PC-3 (cell line): ENCODE measurements at places on chromosomes 4 and X. TPM values are rescaled to one million over a fixed set of nuclear protein-coding genes. Genes with fewer than 3 reads are reported as not detected.

ADD1 gene
- 118 and 124 TPM in 2 replicates for total RNA-seq

NHS gene
- 4.9 and 5.6 TPM in 2 replicates for total RNA-seq

- no peaks in the 10 kb centered on the region for H3K4me1 ChIP-seq
- H3K27me3 ChIP-seq = no peaks in the 10 kb centered on the region
- no peak overlapping the region for H3K4me3 ChIP-seq
- no peak for DNase-seq
- H3K27ac ChIP-seq = no peak overlapping the region
- no peaks in the 10 kb centered on the region for H3K36me3 ChIP-seq
Measured at GRCh38 chr4:26804925-26805324, 55.7 kb upstream of the STIM2 start.

- no peak overlapping the region for H3K4me3 ChIP-seq
- no peak for DNase-seq
Measured at GRCh38 chr4:16488084-16488483, 261.8 kb upstream of the TAPT1 start.
